ENCODE measurements at places on chromosomes 16 and 17. TPM values are rescaled to one million over a fixed set of nuclear protein-coding genes. Genes with fewer than 3 reads are reported as not detected.

GRCh38 chr17:2485543-2485942, 26.1 kb downstream of the METTL16 start:
- DNase-seq = no peak

Gene ZG16
- total RNA-seq = not detected

Gene TSNAXIP1
- total RNA-seq = 3.5 TPM

DNA sequence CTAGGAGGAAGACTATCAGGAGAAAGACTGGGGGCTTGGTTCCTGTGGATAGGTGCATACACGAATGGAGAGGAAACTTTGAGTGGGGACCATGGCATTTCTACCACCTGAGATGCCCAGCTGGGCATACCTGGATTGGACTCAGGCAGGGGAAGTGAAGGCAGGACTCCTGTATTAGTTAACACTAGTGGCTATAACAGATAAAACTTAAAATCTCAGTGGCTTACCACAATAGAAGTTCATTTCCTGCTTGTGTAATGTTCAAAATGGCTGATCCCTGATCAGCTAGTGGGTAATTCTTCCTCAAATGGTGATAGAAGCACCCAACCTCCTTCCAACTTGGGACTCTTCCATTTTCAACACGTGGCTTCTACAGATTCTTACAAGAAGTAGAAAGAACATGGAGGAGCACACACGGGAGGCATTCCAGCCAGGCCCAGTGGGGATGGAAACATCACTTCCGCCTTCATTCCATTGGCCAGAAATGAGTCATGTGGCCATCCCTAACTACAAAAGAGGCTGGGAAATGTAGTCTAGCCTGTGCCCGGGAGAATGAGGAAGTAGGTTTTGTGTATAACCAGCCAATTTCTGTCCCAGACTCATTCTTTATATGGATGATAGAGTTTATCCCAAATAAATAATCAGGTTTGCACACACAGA, 112.1 kb downstream of the UTP18 start:
- DNase-seq = no peak

Gene PLD6
- 5.9 TPM for total RNA-seq

Gene DNASE1L2
- not detected for total RNA-seq

- peak; percentile 91 for DNase-seq
Measured at GRCh38 chr17:74430706-74431567, 951 bp upstream of the GPRC5C start.

GRCh38 chr17:44788139-44788538, 29.4 kb downstream of the ADAM11 start:
- DNase-seq = no peak

DNA sequence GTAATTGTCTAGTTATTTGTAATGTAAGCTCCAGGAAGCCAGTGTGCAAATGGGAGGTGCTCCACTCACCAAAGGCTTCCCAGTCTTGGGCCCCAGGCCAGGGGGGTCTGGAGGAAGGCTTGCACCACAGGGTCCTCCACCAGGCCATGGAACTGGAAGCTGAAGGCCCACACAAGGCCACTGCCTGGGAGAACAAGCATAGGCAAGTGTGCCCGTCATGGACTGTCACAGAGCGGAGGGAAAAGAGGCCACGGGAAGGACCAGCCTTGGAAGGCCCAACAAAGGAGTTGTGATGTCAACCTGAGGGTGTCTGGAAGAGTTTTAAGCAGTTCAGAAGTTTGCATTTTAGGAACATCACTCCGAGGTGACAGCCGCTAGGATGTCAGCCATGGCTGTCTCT, 3.0 kb upstream of the SRRM2 start:
- no peak for DNase-seq

Gene ADAM11
- 1.2 TPM for total RNA-seq

Data from uterus (tissue), 4 donors.